ENCODE measurements at places on chromosomes 13 and 19. TPM values are rescaled to one million over a fixed set of nuclear protein-coding genes. Genes with fewer than 3 reads are reported as not detected.

AP1M1 gene
- polyA plus RNA-seq, result 50.9 TPM

KCNK6 gene
- 16.5 TPM for polyA plus RNA-seq

PLD3 gene
- polyA plus RNA-seq, result 320 TPM

IL11 gene
- 11.9 TPM for polyA plus RNA-seq

CEACAM8 gene
- polyA plus RNA-seq, result not detected

CBARP gene
- polyA plus RNA-seq, result 1.6 TPM

CEACAM20 gene
- polyA plus RNA-seq, result not detected

LAIR1 gene
- polyA plus RNA-seq, result not detected

PPM1N gene
- 1.2 TPM for polyA plus RNA-seq

CEACAM6 gene
- polyA plus RNA-seq, result not detected

CEACAM4 gene
- not detected for polyA plus RNA-seq

PRSS57 gene
- polyA plus RNA-seq, result not detected

RAB11B gene
- 27.3 TPM for polyA plus RNA-seq

KLHL1 gene
- polyA plus RNA-seq, result not detected

ZNF616 gene
- 3.1 TPM for polyA plus RNA-seq

CCL25 gene
- polyA plus RNA-seq, result not detected

LCP1 gene
- 0.06 TPM for polyA plus RNA-seq

EXOC3L2 gene
- polyA plus RNA-seq, result 0.04 TPM

LILRB3 gene
- polyA plus RNA-seq, result not detected

ANKRD24 gene
- polyA plus RNA-seq, result 0.25 TPM

ZNF320 gene
- polyA plus RNA-seq, result 7.9 TPM

Measured in BJ (cell line).